ENCODE measurements at places on chromosomes 1 and 21.
A peak's percentile ranks its signal among the peaks of the same experiment; 100 is the strongest.

- no peak for DNase-seq
Measured at GRCh38 chr1:8816831-8817411, 519 bp downstream of the RERE start.

DNA sequence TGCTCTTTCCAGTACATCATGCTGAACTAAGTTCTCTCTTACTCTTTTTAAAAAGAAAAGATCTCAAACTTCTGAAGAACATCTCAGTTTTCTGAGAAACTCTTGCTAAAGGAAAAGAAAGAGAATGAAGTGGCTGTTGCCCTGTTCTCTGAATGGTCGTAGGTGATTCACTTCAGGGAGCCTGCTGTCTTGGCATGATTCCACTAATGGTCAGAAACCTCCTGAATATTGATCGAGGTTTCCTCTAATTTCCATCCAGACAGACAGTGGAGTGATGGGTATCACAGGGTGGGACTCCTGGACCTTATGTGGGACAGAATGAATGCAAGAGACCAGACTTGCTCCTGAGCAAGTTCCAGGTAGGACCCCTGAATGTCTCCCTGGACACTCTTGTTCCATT lies 2.5 kb downstream of the FCRL2 start:
- DNase-seq = no peak

GRCh38 chr1:104238991-104239390 lies 489.3 kb downstream of the AMY1C start:
- DNase-seq = no peak

- no peak for DNase-seq
Measured at GRCh38 chr1:2346691-2347408, 44.5 kb downstream of the MORN1 start.

GRCh38 chr1:27574871-27575831 lies 28.8 kb downstream of the AHDC1 start:
- DNase-seq = no peak

- no peak for DNase-seq
Measured at GRCh38 chr1:115277276-115277675, 60.8 kb downstream of the NGF start.

DNA sequence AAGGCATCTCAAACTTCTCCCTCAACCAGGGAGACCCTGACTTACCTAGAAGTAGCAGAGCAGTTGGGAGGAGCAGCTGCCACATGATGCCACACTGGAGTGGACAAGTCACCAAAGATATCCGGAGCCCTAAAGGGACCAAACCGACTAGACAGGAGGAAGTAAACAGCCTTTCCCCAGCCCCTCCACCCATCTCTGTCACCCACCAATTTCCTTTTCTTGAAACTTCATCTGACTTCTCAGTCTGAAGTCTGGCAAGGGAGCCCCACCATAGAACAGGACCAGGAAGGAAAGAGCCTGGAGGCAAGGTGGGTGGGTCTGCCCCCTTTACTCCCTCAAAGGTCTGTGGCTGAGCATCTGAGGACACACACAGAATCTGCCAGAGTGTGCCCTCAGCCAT lies at the start of gene FCGR3A:
FCGR3A (minus strand) TSS at position 167 of the 400 bp plus-strand sequence; CDS start at position 85, 82 bp downstream.
- DNase-seq = no peak

DNA sequence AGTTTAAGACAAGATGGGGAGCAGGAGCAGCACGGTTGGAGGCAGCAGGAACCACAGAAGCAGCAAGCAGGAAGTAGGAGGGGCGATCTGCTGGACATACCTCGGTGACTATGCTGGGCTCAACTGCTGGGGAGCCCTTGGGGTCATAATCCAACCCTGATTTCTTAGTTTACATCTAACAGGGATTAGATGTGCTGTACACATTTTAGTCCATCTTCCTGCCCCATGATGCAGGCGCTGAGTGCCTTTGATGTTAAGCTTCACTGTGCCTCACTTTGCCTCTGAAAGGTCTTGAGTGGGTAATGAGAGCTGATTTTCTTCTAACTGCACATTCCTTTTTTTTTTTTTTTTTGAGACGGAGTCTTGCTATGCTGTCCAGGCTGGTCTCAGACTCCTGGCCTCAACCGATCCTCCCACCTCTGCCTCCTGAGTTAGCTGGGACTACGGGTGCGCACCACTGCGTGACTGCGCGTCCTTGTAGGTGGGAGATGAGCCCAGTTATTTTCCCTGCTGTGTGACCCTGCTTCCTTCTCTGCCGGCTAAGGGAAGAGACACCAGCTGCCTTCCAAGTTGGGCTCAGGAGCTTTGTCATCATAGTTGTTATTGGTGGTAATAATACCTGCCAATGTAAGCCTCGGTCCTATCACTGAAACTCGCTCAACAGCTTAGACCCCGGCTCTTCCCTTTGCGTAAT lies 1.1 kb upstream of the RCAN3 start:
- DNase-seq = peak; percentile 26

DNA sequence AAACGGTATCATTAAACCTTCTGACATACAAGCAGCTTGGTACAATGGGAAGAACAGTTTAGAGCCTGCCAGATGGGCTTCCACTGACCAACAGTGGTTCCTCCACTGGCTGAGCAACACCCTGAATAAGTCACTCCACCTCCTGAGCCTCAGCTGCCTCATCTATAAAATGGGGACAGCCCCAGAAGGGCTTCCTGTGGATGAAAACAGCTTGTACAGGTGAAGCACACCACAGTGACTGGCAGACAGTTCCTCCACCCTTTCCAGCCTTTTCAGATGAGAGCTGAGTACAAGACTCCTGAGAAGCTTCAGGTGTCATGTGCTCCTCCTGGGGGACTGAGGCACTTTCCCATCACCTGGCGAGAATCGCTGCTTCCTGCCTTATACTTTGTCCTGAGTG lies 2.1 kb downstream of the CAPZB start:
- DNase-seq = no peak
